HEK293T (cell line): ENCODE measurements at places on chromosomes 5 and 9.

DNA sequence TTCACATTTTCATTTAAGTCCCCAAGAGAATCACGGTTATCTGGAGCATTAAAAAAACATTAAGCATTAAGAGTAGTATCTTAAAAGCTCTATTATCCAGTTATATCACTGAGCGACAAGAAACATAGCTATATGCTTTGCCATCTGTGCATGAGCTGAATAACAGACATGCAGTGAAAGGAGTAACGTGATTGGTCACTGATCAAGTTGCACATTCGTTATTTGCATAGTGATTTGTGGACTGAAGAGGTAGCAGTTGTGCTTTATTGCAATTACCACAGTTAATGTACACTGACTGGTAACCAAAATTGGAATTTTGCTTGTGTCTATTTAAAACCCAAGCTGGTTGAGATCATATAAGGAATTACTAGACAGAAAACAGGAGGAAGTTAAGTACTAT is 107.4 kb downstream of the MCTP1 start:
- no peak for DNase-seq

DNA sequence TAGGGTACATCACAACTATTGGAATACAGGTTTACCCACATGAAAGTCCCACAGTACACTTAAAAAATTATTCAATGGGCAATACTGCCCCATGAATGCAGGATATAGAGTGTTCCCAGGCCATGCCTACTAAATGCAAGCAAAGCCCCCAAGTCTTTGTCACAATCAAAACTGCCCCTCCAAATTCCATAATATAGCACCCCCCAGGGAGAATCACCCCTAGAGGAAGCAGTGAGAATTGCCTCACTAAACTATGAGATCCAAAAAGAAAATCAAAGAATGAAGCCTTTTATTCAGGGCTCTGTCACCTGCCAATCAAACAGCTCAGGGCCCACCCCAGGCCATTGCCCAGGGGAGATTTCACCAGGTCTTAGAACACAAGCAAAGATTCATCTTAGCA is 90.8 kb downstream of the ATPSCKMT start:
- DNase-seq: no peak

DNA sequence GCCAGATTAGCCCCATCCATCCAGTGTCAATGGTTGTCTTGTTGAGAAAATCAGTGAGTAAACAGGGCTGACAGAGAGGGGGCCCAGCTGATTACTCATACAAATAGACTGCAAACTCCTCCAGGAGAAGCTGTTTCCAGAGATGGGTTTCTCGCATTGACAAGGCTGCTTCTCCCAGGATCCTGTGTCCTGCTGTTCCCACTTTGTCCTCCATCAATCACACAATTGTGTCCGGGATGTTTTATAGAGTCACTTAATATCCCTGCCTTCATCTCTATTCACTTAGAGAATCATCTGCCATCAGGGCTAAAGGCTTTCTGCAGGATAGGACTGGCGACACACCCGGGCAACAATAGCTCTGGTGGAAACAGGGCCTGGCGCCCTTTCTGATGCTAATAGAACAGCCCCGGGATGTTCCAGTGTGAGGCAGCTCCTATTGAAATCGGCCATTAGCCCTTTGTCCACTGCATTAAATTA is 71.7 kb upstream of the TBCA start:
- no peak for DNase-seq

- DNase-seq: no peak
Measured at GRCh38 chr9:89096807-89097206, 81.8 kb downstream of the SHC3 start.

DNA sequence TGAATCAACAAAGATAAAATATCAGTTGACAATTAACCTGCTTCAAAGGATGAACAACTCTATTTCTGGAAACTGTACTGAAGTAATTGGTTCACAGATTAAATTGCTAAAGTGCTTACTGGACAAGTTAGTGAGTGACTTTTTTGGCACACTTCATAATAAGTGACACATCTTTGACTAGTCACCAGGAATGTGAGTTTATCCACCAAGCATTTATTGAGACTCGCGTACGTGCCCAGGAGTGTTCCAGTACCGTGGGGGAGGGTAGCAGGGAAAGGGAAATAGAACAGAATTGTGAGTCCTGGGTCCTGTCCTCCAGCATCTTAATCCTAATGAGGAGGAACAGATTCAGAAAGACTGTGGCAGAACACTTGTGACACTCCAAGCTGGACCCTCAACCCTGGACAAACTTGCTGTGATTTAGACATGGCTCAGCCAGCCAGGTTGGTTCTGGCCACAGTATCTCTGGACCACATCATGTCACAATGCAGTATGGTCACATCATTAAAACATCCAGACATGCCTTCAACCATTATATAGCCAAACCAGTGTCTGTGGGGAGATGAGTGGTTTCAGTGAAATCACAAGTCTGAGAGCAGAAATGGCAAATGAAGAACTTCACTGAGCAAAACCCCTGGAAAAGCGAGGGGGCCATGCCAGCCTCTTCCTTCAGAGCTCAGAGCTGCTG is 623.1 kb downstream of the BNC2 start:
- DNase-seq: no peak

GRCh38 chr9:127107929-127108876 is 14.2 kb downstream of the ANGPTL2 start:
- DNase-seq: no peak
